ENCODE measurements at places on chromosomes 1 and 21.

- DNase-seq, result no peak
Observed at GRCh38 chr1:231139125-231139649, 22.7 kb upstream of the TRIM67 start.

DNA sequence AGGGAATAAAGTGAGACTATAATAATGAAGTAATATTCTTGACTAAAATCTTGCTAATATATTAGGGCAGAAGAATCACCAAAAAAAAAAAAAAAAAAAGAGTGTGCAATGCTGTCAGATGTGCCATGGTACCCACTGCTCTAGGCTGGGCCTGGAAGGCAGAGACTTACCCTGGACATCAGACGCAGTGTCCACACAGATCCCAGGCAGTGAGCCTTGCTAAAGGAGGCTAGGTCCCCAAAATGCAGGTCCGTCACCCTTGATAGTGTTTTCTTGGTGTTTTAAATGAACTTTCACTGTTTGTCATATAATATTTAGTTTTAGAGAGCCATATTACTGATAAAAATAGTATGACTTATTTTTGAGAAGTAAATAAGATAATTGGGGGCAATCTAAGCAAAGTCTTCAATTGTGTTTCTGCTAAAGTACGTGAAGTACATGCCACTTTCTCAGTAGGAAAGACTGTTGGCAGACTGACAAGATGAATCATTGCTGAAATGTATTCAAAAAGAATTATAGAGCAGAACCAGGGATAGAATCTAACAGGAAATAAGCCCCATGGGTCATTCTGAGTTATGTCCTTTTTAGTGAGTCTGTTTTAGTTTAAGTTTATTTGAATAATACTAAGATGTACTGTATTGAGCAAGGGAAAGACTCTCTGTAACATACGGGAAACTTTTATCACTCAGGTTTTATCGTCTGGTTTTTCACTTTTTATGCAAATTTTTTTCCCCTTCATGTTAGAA lies 74.6 kb upstream of the PDC start:
- DNase-seq, result no peak

- no peak for DNase-seq
Observed at GRCh38 chr1:243409284-243409683, 153.4 kb downstream of the SDCCAG8 start.

DNA sequence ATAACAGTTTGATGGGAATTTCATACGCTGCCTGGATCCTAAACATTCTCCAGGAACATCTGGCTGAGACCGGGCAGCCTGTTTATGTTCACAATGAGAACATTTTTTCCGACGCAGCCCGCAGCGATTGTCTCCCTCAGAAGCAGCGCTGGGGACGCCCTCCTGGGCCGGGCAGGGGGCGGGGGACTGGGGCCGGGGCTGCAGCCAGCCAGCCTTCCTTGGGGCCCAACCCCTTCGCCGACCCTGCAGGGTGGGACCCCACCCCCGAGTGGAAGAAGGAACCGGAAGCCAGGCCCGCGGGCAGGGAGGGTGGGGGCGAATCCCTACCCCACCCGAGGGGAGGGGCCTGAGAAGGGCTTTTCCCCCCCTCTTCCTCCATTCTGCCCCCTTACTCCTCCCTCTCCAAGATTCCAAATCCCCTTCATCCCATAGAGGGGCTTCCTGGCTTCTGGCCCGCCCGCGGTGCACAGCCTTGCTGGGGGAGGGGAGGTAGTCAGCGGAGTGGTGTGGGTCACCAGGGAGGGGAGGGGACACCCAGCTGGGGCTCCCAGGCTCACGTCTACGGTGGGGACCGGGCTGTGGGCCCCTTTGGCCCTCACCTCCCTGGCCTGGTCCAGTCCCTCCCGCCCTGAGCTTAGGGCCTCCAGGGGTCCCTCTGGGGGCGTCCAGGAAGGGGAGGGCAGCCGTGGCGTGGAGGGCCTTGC lies 60.6 kb downstream of the WNT9A start:
- no peak for DNase-seq

DNA sequence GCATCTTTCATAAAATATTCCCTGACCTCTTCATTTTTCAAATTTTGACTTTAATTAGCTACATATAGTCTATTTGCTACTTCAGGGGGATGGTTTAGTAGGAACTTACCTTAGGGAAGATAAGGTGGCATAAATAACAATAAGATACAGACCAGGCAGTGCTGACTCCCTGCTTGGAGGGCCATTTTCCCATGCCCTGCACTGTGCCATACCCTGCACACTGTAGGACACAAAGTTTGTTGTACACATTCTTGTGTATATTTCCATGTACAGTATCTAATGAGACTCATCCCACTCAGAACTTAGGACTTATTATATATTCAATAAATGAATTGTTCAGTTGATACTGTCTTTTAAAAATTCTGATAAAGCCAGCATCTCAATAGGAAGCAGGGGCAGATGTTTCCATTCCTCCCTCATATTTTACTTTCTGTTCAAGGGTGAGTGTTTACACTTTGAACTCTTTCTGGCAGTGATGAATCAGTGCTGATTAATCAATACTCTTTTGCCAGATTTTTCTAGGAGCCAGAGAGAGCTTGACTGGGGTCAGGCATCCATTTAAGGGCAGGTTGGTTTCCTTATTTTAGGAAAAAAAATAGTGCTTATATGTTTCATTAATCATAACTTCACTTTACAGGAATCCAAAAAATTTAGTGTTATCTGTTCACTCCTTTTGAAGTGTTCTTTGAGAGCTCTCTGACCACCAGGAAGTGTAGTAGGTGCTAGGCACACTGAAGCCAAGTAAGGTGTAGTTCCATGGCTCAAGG lies 30.6 kb downstream of the MPZL1 start:
- DNase-seq, result no peak

GRCh38 chr1:93708734-93709481 lies 27.3 kb upstream of the BCAR3 start:
- DNase-seq, result no peak

- no peak for DNase-seq
Observed at GRCh38 chr1:234114648-234115307, 210.3 kb downstream of the SLC35F3 start.

DNA sequence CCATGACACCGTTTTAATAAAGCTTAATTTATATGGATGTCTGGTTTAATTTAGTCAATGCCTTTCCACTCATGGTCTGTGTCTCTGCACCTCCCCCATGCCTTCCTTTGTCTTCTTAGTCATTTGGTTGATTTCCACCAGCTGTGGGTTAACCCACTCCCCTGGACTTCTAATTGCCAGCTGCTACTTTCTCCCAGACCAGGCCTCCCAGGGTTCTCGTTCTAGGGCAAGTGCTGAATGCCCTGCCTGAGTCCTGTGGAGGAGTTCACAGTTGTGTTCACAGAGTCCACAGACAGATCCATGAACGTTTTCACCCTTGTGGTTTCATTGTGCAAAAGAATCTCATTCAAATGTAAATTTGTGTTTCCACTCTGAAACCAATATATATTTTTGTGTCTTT lies 243.4 kb downstream of the NUF2 start:
- no peak for DNase-seq

DNA sequence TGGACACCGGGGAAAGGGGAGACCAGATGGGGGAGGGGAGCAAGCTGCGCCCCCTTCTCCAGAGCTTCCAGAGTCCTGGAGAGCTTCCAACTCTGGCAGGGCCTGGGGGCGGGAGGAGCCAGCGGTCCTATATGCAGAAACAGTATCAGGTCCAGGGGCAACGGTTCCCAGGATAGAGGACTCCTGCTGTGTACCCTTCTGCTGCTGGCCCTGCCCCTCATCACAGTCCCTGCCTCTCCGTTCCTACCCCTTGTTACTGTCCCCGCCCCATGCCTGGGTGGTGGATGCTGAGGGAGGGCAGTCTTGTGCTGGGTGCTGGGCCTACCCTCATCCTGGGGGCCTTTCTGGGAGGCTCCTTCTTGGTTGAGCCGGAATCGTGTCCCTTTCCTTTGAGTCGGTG lies 19.2 kb upstream of the PEX10 start:
- DNase-seq, result no peak

DNA sequence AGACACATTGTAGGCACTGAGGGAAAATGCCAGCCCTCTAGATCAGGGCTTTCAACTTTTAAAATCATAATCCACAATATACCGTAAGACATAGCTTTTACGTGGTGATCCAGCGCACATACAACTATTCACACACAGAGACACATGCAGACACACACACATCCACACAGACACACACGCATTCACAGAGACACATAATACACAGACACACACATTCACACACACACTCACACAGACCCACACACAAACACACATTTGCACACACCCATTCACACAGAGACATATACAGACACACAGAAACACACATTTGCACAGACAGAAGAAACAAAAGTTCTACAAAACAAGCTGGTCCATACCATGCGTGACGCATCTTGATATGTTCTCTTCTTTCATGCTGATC lies 244.5 kb downstream of the RHOU start:
- DNase-seq, result no peak

GRCh38 chr1:197775282-197776262 lies at the start of gene DENND1B:
Gene DENND1B (minus strand): TSS chr1:197775480. CDS start chr1:197775155, 325 bp downstream.
- DNase-seq, result no peak

- DNase-seq, result no peak
Observed at GRCh38 chr1:89322402-89322801, 41.5 kb upstream of the GBP6 start.

DNA sequence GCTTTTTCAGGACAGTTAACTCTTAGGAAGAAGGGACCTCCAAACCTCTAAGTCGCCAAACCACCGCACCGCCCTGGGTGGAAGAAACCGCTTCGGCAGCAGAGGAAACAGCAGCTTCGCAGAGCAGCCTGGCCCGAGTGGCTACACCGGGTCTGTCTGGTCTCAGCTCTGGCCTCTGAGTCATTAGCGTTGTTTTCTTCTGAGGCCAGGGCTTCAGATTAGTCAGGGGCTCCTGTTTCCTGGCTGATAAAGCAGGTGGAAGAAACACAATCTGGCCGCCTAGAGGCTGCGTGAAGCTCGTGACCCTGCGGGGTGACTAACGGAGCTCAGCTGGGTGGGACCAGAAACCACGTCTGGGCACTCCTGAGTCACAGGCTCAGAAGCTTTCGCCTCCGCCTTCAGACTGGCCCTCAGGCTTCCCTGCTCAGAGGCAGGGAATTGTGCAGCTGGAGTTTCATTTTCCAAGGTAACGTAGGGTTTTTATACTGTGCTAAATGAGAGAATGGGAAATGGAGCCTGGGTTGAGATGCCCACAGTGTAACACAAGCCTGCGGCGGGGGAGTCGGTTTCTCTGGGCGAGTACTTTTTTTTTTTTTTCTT lies 44.9 kb downstream of the CHAF1B start:
- DNase-seq, result peak; percentile 86

- DNase-seq, result no peak
Observed at GRCh38 chr1:206023695-206024094, at the start of gene CTSE. Gene CTSE (minus strand): TSS chr1:206023895. CDS start chr1:206023791, 104 bp downstream.

DNA sequence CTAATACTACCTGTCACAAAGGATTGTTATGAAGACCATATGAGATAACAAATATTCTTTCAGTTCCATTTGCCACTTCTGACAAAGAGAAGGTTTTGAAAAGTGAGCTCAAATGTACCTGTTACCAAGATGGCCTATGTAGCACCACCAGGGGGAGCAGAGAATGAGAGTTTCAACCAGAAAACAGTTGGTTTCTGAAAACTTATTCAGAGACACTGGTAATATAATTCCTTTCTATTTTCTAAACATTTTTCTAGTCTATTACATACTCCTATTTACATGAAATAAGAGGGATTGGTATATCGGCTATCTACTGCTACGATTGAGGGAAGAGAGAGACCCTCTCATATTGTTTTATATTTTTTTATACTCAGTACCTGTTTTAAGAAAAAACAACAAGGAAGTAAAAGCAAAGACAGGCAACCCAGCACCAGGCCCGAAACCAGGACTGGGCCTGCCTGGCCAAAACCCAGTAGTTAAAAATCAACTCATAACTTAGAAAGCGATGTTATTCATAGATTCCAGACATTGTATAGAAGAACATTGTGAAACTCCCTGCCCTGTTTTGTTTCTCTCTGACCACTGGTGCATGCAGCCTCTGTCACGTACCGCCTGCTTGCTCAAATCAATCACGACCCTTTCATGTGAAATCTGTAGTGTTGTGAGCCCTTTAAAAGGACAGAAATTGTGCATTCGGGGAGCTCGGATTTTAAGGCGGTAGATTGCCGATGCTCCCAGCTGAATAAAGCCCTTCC lies 48.3 kb downstream of the IL23R start:
- no peak for DNase-seq

- no peak for DNase-seq
Observed at GRCh38 chr1:9161963-9162362, 33.1 kb upstream of the GPR157 start.

DNA sequence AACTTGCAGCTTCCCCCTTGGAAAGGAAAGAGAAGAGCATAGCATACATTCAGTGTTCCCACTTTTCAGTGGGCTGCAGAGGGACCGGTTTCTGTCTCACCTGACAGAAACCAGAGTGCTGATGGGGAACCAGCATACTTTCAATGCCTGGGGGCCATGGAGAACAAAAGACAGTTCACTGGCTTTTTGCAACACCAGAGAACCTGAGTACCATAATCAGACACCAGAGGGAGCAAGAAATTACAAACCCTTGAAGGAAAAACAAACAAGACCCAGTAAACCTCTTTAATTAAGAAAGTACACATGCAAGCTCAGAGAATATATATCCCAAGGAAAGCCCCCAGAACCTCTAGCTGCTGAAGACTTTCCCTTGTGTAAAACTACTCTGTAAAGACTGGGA lies 51.1 kb downstream of the CSMD2 start:
- DNase-seq, result no peak

DNA sequence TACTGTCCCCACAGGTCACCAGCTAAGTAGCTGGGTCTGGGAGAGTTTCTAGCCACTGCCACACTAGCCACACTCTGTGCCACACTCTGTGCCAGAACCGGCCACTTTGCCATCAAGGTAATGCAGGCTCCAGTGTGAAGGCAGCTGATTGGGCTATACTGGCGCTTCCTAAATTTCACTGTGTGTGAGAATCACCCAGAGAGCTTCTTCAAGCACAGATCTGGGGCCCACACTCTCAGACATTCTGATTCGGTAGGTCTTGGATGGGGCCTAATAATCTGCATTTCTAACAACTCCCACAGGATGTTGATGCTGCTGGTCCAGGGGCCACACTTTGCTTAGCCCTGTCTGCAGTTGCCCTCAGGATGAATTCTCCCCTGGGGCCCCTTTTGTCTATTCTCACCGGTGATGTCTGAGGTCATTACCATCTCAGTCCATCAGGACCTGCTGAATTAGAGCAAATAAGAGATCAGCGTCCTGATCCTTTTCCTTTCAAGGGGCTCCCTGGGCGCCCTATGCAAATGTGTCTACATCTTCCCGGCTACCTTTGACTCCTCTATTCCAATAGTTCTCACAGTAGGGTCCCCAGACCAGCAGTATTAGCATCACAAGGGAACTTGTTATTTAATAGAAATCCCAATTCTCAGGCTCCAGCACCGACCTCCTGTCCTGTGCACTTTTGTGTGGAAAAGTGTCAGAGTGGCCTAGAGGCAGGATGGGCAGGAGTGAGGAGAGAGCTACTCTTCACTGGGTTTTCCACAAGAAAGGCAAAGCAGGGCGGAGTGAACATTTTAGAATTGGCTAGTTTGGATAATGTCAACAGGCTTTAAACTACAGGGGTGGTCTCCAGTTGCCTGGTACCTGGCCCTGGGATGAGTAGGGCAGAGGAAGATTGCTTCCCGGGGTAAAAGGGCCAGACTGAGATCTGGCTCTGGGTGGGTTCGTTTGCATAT lies 24.7 kb upstream of the LRRN2 start:
- DNase-seq, result no peak

GRCh38 chr1:111475701-111476100 lies 1.9 kb downstream of the C1orf162 start:
- DNase-seq, result no peak

- no peak for DNase-seq
Observed at GRCh38 chr1:217867446-217867995, 236.4 kb downstream of the SPATA17 start.

GRCh38 chr1:181390410-181391077 lies 92.8 kb upstream of the CACNA1E start:
- no peak for DNase-seq

Data from GOT3 (cell line).